Hematopoietic multipotent progenitor cell treated with erythropoietin and hydrocortisone succinate and interleukin-3 and kit ligand, for 4 days (in vitro differentiated cells): ENCODE measurements at places on chromosomes 12 and 14.

DNA sequence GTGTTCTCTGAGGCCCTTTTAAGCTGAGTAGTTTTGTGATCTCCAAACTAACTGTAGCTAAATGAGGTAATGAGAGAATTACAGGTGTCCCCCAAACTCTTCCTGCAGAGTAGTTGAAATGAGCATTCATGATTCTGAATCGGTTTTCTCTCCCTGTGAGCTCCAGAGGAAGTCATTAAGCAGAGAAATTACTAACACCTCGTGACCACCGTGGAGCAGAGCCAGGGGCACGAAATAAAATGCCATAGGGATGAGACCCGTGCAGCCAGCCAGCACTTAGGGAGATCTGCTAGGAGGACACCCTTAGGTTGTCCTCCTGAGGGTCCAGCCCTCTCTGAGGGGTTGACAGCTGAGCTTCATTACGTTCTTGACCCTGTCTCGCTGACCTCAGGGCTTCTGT lies 79.5 kb downstream of the SLC25A47 start:
- no peak for DNase-seq

GRCh38 chr14:81802341-81802740 lies 268.7 kb upstream of the SEL1L start:
- DNase-seq: no peak

DNA sequence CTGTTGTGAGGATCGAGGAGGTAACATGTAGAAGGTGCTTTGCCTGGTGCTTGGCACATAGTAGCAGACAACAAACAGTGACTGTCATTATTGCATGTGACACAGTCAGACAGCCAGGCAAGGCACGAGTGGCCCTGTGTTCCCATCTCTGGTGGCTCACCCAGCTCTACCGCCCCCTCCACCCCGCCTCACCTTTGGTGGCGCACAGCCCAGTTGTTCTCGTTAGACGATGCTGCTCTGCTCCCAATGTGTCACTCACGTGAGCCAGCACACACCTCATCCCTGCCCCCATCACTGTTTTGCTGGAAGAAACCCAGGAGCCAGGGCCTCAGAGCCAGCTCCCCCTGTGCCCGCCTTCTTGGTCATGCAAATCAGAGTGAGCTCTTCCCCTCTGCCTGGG lies 113.3 kb downstream of the CALM1 start:
- no peak for DNase-seq

GRCh38 chr14:75968456-75968855 lies 13.3 kb downstream of the TGFB3 start:
- no peak for DNase-seq

DNA sequence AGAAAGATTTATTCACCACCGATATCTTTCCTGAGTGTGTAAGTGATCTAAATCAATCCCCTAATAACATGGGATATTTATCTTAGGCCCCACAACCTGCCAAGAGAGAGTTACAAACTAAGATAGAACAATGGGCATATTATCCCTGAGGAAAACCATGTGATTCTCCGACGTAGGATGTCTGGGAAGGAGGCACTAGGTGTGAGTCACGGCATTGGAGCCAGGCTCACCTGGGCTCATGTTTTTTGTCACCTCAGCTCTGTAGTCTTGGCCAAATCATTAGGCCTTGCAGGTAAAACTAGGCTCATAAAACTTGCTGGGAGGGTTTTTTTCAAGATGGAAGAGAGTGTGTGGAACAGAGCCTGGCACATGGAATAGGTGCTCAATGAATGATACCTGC lies 129.7 kb upstream of the PLEKHG7 start:
- no peak for DNase-seq

DNA sequence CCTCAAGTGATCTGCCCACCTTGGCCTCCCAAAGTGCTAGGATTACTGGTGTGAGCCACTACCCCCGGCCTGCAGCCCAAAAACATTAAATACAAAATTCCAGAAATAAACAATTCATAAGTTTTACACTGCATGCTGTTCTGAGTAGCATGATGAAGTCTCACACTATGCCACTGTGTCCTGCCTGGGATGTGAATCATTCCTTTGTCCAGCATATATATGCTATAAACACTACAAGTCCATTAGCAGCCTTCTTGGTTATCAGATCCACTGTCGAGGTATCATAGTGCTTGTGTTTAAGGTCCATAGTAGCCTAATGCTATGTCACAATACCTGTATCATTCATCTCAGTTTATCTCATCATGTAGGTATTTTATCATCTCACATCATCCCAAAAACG lies 15.9 kb downstream of the INTS13 start:
- DNase-seq: no peak

GRCh38 chr12:31386364-31386777 lies 60.4 kb upstream of the SINHCAF start:
- no peak for DNase-seq

GRCh38 chr14:35504260-35504659 lies 29.7 kb upstream of the INSM2 start:
- no peak for DNase-seq

DNA sequence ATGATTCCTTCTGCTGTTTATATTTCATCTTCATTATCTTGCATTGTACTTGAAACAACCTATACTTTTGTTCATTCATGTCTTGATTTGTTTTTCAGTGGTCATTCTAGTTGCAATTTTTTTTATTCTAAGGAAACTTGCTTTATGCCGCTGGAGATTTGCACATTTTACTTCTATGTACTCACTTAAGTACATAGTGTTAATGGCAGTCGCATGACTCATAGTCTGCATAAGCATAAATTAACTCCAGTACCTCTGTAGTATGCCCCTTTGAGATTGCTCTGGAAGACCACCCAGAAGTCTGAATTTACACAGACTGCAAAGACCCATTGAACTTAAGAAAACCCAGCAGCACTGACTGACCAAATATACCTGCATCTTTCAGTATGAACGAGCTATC lies 77.0 kb downstream of the MSRB3 start:
- no peak for DNase-seq

GRCh38 chr12:96811083-96811482 lies 96.0 kb upstream of the NEDD1 start:
- no peak for DNase-seq

DNA sequence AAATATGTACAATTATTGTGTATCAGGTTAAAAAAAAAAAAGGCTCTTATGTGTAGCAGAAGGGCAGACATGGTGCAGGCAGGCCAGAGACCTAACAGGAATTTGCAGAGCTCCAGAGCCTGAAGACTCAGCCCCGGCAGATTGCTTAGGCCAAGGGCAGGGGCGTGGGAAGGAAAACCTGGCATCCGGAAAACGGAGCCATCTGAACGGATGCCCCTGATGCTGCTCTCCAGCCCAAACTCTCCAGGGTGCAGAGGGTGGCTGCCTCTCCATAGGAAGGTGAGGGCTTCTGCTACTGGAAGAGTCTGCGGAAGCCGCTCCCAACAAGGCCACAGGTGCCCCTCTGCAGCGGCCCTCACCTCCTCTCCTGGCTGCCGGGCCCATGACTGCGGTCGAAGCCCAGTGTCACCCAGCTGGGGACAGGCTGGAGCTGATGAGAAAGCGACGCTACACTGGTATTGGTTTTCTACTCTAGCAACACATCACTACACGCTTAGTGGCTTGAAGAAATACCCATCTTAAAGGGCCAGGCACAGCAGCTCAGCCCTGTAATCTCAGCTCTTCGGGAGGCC lies 19.4 kb downstream of the ACADS start:
- DNase-seq: no peak

- DNase-seq: no peak
Measured at GRCh38 chr12:58725400-58726105, 194.8 kb downstream of the LRIG3 start.

DNA sequence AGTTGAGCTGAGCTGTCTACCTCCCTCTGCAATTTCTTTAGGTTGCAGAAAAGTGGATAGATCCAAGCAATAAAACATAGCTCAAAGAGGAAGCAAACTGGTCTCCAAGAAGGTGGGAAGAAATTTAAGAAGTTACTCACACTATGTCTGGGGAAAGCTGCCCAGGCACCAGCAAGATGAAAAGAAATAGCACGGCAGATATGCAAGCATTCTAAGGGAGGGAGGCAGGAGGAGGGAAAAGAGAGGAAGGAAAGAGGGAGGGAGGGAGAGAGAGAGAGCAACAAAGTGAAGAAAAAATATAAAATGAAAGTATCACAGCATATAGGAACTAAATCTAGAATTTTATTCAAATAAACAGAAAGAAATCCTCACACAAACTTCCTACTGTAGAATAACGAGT lies 240.7 kb downstream of the APAF1 start:
- DNase-seq: no peak

- peak; percentile 74 for DNase-seq
Measured at GRCh38 chr12:22083167-22083566, 37.1 kb downstream of the CMAS start.

GRCh38 chr12:50790081-50790480 lies 26.2 kb downstream of the ATF1 start:
- no peak for DNase-seq

DNA sequence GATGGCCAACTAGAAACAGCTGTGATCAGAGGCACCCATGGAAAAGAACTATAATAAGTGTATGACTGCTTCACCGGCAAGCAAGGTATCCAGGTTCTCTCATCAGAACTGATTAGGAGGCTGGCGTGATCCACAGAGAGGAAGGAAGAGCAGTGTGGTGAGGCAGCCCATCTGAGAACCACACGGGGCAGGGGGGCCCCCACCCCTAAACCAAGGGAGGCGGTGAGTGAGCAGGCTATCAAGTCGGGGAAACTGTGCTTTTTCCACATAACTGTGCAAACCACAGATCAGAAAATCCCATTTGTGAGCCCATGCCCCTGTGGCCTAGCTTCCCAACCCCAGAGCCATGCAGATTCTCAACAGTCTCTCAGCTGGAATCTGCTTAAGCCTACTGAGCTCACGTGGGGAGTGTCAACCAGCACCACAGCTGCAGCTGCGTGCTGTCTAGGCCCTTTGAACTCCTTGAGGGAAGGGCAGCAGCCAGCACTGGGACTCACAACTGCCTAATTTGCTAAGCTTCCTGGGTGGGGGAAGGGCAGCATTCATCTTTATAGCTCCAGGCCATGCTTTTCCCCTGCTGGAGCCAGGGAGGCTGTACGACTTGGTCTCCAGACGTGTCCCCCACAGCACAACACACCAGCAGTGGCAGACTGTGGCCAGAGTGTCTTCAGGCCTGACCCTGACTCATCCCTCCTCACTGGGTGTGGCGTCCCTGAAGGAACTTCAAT lies 444.4 kb upstream of the ATP2B1 start:
- DNase-seq: peak; percentile 5

DNA sequence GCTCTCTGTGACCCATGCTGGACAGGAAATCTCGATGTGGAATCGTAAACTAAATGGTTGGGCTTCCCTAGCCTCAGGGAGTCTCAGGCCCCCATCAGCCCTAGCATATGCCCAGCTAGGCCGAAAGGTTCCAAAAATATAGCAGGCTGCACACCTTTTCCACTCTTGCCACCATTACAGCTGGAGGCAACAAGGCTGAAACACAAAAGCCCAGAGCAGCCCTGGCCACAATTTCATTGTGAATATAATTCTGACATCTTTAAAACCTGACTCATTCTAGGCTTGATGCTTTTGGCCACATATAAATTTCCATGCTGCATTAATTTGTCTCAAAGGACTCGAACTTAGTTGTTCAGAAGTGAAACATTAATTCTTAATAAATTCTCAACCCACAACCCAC lies 382.2 kb downstream of the GRIN2B start:
- no peak for DNase-seq

DNA sequence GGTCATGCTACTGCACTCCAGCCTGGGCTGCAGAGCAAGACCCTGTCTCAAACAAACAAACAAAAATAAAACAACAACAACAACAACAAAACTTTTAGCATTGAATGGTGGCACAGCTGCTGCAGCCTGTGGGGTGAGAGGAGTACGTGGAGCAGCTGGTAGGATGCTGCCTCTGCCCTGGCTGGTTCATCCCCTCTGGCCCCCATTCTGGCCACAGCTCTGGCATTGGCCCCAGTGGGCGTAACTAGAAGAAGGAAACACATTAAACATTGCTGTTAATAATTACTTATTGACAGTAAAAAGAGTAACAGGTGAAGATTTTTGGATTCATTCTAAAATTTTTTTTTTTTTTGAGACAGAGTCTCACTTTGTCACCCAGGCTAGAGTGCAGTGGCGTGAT lies 28.8 kb upstream of the C2CD5 start:
- no peak for DNase-seq

GRCh38 chr12:112488257-112488876 lies 69.6 kb downstream of the PTPN11 start:
- no peak for DNase-seq

- no peak for DNase-seq
Measured at GRCh38 chr14:52222901-52223300, 44.6 kb upstream of the PTGDR start.

GRCh38 chr12:59113831-59114615 lies 193.7 kb upstream of the LRIG3 start:
- DNase-seq: peak; percentile 89

- DNase-seq: no peak
Measured at GRCh38 chr14:64718762-64719161, 14.5 kb downstream of the PLEKHG3 start.
